NCI-H2227 treated with DMSO at 0.1 percent for 48 hours (cell line): ENCODE measurements at places on chromosomes 1 and 21.
A peak's percentile ranks its signal among the peaks of the same experiment; 100 is the strongest.

DNA sequence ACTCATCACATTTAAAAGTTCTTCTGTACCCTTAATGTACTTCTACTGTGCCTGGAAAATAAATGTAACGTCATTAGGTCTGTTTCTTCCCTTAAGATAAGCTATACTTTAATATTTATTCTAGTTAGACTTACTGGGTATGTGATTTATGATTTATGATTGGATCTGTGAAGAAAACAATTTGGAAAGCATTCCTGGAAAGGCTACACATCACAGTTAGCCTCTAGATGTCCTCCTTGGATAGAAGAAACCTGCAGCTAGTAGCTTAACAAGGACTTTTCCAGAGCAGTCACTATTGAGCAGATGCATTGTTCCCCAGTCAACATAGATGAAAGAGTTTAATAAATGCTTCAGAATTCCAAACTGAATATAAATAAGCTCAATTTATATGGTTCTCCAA, 22.2 kb upstream of the ABL2 start:
- DNase-seq = no peak

- no peak for DNase-seq
Measured at GRCh38 chr1:191240925-191241324, 763.3 kb upstream of the BRINP3 start.

- no peak for DNase-seq
Measured at GRCh38 chr1:234918961-234919761, 209.5 kb downstream of the TOMM20 start.

- no peak for DNase-seq
Measured at GRCh38 chr1:31772669-31773248, 8.6 kb upstream of the ADGRB2 start.

DNA sequence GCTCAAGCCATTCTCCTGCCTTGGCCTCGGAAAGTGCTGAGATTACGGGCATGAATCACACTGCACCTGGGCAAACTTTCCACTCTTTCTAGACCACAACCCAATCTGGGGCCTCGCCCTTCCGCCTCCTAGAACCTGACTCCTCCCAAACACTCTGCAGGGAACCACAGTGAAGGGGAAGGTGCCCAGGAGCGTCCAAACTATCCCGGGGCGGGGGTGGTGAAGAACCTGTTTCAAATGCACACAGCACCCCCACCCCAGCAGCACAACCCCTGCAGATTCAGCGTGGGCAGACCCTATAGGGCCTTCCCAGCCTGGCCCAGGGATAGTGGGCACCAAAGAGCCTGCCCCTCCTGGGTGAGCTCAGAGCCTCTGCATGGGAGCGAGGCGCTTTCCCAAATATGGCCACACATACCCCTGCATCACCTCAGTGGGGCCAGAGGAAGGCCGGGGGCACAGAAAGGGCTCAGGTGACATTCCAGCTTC, 86.9 kb downstream of the STUM start:
- DNase-seq = no peak

- peak; percentile 81 for DNase-seq
Measured at GRCh38 chr1:25476186-25477097, 45.7 kb downstream of the MACO1 start.

DNA sequence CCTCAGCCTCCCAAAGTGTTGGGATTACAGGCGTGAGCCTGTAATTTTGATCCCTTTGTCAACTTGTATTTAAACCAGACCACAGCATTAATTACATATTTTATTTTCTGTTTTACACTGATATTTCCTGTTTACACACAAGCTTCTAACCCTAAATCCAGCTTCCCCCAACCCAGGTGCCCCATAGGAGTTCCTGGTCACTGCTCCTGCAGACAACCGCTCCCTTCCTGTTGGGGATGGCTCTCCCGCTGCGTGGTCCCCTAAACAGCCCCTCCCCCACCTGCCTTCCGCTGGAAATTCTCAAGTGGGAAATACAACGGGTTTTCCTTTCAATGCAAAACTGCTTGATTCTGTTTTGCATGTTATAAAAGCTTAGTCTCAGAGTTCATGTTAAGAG, 3.7 kb downstream of the CSTB start:
- no peak for DNase-seq

DNA sequence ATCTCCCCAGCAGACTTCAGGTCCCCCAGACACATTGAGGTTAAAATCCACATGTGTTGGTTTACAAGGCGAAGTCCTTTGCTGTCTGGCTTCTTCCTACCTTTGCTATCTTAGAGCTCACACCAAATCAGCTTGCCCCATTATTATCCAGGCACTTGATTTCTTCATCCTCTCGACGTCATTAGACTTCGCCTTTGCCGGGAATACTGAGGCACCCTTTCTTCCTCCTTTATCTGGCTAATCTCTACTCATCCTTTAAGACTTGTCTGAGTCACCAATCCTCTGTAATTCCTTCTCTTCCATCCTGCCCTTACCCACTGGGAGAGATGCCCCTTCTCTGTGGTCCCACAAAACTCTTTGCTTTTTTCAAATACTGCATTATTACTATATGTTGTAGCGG, 9.2 kb upstream of the XCL2 start:
- peak; percentile 48 for DNase-seq

DNA sequence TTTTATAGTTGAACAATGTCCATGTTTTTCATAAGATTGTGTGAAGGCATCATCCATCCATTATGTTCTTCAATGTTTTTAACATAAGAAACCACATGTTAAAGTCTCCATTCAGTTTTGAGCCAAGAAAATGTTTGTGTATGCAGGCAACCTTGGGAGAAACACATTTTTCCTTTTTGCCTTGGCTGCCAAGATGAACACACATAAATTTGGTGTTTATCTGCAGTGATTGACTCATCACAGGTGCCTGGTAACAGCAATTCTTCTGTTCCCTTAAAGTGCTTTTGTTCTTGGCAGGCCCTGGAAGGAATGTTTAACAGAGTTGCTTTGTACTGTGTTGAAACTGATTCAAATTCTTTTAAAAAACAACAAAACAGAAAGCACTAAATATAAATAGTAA, 709.9 kb upstream of the ADGRL4 start:
- no peak for DNase-seq

DNA sequence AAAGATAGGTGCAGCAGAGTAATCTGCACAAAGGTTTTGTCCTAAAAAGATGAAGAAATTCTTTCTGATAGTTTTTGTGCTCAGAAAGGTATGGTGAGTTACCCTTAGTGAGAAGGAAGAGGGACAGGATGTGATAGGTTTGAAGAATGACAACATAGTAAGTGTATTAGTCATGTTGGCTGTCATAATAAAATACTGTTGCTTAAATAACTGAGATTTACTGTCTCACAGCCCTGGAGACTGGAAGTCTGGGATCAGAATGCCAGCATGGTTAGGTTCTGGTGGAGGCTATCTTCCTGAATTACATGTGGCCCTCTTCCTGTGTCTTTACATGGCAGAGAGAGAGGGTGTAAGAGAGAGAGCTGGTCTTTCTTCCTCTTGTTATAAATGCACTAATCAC, 965.2 kb downstream of the TTLL7 start:
- DNase-seq = no peak

DNA sequence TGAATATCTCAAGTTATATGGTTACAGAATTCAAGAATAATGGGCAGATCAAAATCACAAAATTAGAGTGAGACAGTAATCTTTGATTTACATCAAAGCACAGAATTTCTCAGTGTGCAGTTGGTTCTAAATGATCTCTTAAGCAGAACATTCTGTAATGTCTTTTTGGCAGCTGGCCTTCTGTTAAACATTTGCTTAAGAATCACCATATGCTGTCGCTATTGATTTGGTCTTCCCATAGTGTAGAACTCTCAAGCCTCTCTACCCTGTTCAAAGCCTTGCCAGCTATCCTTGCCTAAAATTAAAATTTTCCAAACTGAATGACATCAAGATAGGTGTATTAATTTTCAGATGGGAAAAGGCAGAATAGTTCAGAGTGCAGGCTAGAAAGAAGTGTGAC, 38.9 kb upstream of the ERO1B start:
- DNase-seq = no peak

- no peak for DNase-seq
Measured at GRCh38 chr1:11990303-11991032, 10.2 kb downstream of the MFN2 start.

DNA sequence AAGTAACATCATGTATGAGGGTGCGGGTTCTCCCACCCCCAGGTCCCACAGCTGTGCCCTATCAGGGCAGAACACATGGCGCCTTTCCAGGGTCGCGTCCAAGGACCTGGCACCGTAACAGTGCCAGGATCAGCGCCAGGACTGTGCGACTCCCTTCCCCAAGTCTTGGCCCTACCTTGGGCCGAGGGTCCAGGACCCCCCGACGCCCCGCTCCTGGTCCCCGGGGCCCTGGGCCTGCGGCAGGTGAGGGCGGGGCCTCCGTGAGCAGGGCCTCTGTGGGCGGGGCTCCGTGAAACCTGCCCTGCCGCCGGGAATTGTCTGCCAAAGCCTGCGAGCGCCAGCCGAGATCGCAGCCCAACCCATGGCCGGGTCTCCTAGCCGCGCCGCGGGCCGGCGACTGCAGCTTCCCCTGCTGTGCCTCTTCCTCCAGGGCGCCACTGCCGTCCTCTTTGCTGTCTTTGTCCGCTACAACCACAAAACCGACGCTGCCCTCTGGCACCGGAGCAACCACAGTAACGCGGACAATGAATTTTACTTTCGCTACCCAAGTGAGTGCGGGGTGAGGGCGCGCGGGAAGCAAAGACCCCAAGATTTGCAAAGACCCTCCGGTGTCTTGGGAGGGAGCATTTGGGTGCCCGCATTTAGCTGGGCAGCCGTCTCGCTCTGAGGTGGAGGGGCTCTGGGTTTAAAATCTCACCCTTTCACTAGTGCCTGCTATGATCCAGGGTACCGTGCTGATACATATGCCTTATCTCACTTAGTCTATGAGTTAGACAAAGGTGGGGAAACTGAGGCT, at the start of gene RHBG:
TSS of gene RHBG (plus strand) at position 323 of the 796 bp plus-strand sequence. CDS start at position 362, 39 bp downstream.
- no peak for DNase-seq

- no peak for DNase-seq
Measured at GRCh38 chr1:16087733-16088132, 14.3 kb upstream of the FAM131C start.

GRCh38 chr1:10630661-10631120, 155.9 kb downstream of the PEX14 start:
- no peak for DNase-seq

GRCh38 chr1:221714227-221715152, 27.4 kb downstream of the DUSP10 start:
- DNase-seq = no peak

- DNase-seq = no peak
Measured at GRCh38 chr1:5993556-5994491, 1.6 kb upstream of the NPHP4 start.

- DNase-seq = no peak
Measured at GRCh38 chr1:220389634-220390033, 117.4 kb upstream of the RAB3GAP2 start.

DNA sequence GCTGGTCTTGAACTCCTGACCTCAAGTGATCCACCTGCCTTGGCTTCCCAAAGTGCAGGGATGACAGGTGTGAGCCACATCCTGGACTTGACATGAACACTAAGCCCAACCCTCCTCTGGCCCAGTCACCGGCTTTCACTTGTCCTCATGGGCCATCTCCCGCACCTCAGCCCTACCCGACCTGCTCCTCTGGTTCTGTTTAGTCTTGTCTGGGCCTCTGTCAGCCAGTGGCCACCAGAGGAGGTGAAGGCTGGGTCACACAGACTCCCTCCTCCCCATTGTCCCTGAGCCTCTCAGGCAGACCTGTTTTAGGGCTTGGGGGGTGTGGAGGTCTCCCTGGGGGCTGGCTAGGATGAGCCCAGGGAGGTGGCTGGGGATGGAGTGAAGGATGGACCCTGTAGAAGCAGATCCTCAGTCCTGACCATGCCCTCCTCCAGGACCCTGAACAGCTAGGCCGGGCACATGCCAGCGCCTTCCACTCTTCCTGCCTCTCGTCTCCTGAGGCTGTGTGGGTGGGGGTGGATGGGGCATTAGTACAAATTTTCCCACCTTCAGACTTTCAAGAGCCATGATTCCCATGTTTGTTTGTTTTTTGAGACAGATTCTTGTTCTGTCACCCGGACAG, 26.1 kb upstream of the UMODL1 start:
- no peak for DNase-seq

GRCh38 chr1:101005871-101006270, 19.7 kb downstream of the DPH5 start:
- no peak for DNase-seq

- DNase-seq = no peak
Measured at GRCh38 chr1:31640964-31641363, 3.7 kb downstream of the PEF1 start.

- no peak for DNase-seq
Measured at GRCh38 chr1:108817811-108818210, 39.1 kb downstream of the AKNAD1 start.

DNA sequence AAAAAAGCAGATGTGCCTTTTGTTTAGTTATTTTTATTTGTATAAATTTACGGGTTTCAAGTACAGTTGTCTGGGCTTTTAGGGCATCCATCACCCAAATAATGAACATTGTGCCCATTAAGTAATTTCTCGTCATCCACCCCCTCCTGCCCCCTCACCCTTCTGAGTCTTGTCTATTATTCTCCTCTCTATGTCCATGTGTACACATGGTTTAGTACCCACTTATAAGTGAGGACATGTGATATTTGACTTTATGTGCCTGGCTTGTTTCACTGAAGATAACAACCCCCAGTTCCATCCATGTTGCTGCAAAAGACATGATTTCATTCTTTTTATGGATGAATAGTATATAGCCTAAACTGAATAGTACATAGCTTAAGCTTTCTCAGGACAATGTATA, 189.2 kb downstream of the ZP4 start:
- no peak for DNase-seq

DNA sequence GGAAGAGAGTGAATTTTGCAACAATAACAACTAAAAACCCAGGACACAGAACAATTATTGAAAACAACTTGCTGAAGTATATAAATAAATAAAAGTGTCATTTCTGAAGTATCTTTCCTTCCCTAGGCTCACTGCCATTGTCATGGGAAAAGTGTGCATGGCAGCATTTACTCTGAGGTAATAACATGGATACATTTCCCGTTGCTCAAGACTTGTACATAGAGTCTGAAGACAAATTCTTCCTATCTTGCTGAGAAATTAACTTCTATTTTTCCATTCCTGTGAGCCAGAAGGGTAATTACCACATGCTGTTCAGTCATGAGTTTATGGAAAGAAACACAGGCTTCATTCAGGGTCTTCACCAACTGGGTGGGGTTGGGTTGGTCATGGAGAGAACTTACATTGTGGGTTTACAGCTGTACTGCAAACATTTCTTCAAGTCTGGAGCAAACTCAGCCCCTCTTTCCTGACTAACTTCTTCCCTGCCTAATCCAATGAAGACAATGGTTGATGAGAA, 32.2 kb downstream of the ST6GALNAC3 start:
- no peak for DNase-seq

- DNase-seq = no peak
Measured at GRCh38 chr21:33945652-33946270, 30.2 kb upstream of the ATP5PO start.

DNA sequence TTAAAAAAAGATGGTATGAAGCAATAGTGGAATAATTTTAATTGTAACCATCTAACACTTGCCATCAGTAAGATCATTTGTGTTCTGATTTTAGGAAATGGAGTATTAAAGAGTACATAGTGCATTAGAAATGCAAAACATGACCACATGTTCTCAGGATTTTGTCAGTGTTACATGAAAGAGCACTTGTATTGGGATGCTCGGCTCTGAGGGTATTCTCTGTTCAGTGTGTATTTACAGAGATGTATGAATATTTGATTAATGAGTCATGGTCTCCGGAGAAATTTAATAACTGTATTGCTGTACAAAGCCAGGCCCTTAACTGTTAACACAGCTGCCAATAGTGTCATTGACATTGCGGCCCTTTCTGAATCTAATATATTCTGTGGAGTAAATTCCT, 91.7 kb downstream of the ATG4C start:
- no peak for DNase-seq
